ENCODE measurements at places on chromosomes 2 and 18. TPM values are rescaled to one million over a fixed set of nuclear protein-coding genes. Genes with fewer than 3 reads are reported as not detected.

The CFAP65 gene
- not detected for total RNA-seq

The NEB gene
- total RNA-seq, result 0.12 TPM

The EVA1A gene
- total RNA-seq, result not detected

The MAP3K2 gene
- 53.5 TPM for total RNA-seq

The TAF4B gene
- 9.3 TPM for total RNA-seq

The RAB27B gene
- total RNA-seq, result 3.5 TPM

The SERPINB11 gene
- total RNA-seq, result not detected

The MRO gene
- not detected for total RNA-seq

The IL37 gene
- total RNA-seq, result not detected

The MAP3K19 gene
- not detected for total RNA-seq

- DNase-seq, result no peak
These were observed 428.3 kb downstream of the NCKAP5 start for GRCh38 chr2:133139847-133140533.

- DNase-seq, result no peak
These were observed 110.2 kb upstream of the NOSTRIN start for GRCh38 chr2:168692132-168692744.

DNA sequence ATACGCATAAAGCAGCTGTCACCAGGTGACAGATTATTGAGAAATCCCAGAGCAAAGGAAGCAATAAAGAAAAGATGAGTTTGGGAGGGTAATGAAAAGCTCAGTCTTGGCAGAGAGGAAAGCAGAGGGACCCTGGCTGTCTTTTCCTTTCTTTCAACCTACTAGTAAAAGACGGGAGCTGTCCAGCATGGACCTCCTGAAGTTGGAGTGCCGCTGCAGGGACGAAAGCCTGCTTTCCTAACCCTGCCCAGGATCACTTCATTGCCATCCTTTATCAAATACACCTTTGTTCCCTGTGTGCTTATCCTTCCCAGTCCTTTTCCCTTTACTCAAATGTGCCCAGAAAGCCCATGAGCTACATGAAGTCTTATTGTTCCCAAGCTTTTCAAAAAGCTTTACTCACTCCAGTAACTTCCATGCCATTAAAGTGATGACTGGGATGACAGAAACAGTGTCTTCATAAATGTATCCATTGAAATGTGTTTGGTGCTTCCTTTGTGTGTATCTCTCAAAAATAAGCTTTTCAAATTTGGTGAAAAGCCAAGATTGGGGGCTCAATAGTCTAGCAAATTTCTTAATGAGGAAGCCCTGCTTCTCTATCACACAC, 3.7 kb upstream of the SPR start:
- no peak for DNase-seq

- DNase-seq, result no peak
These were observed 106.6 kb upstream of the CYP1B1 start for GRCh38 chr2:38182492-38183003.

- DNase-seq, result no peak
These were observed 977 bp downstream of the SLC8A1 start for GRCh38 chr2:40450796-40451430.

DNA sequence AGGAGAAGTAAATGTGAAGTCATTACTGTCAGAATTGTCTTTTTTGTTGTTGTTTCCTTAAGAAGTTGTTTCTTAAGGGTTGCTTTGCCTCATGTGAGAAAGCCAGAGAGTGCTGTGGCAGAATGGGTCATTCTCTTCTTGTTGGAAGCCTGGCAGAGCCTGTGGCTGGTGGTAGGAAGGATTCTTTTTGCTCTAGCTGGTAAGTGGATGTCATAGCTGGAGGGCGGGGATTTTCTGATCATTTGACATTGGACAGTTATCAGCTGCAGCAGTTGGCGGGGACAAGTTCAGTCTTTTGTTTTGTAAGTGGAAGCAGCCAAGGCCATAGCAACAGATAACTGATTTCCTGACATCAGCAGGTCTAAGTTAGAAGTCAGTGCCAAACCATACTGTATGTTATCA, 5.5 kb upstream of the RMDN2 start:
- DNase-seq, result no peak

DNA sequence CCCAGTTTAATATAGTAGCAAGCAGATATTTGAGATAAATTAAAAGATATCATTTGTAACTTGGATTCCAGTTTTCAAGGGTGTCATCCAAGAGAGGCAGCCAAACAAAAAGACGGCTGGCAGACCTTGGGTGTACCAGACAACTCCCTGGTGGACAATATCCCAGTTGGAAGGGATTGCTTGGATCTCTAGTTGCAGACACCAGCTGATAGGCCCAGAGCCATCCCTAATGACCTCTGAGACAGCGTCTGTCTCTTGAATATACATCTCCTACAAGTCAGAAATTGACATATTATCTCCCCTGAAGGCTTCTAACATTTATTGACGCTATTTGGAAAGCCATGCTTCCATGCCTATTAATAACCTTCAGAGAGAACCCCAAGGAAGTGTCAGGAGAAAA, 67.7 kb downstream of the ACVR1 start:
- no peak for DNase-seq

- DNase-seq, result no peak
These were observed 44.7 kb downstream of the ANTXR1 start for GRCh38 chr2:69057660-69058059.

GRCh38 chr2:109128616-109129355, at the start of gene SH3RF3:
TSS of gene SH3RF3 (plus strand) at chr2:109129205.
- DNase-seq, result no peak

DNA sequence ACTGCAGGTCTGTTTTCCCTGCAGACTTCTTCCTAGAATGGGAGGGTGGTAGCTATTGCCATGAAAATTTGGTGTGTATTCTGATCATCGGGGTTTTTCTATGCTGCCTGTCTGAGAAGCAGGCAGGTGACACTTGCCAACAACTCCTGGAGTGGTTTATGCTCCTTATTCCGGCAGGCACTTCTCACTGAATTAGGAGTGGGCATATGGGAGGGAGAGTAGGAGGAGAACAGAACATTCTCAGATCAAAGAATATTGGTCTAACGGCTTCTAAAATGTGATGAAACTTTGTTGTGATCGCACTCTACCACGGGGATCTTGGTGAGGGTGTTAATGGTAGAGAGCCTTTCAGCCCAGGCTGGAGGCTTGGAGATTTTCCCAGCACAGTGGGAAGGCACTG, 480.8 kb downstream of the PLCL1 start:
- no peak for DNase-seq

DNA sequence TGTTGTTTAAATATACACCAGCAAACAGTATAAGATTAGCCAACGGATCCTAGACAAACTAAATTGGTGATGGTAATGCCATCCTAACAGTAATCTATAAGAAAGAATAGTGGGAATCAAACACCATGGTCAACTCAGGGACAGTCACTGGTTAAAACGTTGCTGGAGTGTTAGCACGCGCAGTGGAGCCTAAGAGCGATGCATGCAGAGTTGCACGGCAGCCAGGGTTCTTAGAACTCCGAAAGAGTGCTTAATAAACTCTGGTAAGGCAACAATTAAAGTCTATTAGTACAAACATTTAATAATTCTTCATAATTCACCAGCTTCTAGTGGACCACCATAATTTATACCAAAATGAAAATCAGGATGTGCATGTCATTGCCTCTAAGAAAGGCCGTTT, 22.2 kb downstream of the LANCL1 start:
- no peak for DNase-seq

DNA sequence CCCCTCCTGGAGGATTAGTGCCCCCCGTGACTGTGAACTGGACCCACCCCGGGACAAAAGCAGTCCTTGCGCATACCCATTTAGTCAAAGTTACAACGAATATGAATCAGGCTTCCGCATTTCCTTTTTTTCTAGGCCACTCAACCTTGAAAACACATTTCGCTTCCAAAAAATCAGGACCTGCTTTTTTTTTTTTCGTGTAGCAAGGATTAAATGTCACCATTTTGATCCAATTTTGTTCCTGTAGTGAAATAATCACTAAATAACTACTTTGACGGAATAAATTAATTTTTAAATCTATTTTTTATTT, 464 bp upstream of the FTCDNL1 start:
- no peak for DNase-seq

GRCh38 chr2:71716697-71717624, 263.6 kb downstream of the DYSF start:
- DNase-seq, result no peak

DNA sequence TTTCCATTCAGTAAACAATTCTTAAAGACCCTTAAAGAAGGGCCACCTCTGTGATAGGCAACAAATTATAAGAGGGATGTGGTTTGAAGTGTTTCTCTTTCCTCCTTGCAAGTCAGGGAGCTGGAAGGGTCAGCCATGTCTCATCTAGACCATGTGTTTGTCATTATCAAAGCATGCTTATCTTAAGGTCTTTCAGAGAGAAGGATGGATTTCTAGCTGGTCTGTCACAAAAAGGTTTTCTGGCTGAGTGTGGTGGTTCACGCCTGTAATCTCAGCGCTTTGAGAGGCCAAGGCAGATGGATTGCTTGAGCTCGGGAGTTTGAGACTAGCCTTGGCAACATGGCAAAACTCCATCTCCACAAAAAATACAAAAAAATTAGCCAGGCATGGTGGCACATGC, 59.2 kb upstream of the PEX13 start:
- DNase-seq, result no peak

DNA sequence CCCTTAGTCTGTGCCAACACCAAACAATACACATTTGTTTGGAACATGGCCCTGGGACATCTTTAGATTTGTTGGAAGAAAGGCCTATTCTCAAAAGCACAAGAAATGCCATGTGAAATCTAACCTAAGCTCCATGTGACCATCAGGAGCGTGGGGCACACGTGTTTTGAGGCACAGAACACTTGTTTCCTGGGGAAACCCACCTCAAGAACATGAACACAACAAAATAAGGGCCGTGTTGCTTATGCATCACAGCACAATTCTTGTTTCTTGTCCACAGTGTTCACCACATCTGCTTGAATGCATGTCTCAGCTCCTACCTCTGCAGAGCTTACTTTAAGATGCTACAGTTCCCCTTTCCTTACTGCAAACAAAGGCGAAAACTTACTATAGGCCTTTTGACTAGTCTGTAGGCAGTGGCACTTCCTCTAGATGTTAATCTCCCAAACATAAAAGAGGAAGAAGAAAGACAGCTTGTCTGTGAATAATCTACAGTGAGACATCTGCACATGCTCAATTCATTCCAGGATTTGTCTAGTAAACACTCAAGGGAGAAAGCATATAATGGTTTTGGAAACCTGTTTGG, 165.0 kb downstream of the ANKRD44 start:
- DNase-seq, result no peak

DNA sequence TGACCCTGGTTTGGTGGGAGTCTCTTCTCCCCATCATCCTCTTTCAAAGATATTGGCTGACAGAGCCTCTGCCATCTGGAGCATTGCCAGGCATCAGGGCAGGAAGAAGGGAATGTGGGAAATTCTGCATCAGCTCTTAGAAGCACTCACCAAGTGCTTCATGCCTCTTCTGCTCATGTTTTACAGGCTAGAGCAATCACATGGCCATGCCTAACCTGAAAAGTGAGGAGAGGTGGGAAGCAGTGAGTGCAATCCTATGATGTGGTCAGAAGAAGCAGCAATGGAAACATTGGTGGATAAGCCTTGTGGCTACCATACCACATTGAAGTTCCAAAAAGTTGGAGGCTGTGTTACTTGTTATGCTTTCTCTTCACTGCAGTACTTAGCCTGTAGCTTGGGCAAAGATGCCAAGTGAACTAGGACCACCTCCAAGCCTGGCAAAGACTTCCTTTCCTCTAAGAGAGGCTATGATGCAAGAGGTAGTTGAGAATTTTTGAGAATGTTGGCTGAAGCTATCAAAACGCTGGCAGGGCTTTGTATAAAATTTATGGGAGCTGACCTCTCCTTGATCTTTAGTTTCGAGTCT, 64.1 kb downstream of the BCL2L11 start:
- no peak for DNase-seq

- no peak for DNase-seq
These were observed 21.1 kb downstream of the AGPS start for GRCh38 chr2:177413703-177414102.

DNA sequence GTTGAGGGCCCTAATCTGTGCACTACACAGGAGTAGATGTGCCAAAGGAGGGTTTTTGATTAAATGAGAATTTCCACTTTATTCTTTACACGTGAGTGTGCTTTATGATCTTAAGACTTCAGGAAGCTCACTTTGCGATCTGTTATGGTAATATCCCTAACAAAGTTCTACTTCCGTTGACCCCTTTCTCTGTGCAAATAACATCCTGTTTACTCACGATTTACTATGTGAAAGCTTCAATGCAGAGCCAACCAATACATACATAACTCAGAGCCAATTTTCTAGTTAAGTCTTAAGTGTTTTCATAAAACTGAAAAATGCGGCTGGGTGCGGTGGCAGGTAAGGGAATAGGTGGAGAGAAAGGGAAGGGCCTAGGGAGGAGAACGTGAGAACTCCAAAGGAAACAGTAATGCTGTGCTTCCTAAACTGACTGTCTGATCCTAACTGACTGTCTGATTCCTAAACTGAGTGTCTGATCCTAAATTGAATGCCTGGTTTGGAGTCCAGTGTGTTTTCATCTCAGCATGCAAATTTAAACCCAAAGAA, 87.6 kb downstream of the PLCL1 start:
- DNase-seq, result no peak

DNA sequence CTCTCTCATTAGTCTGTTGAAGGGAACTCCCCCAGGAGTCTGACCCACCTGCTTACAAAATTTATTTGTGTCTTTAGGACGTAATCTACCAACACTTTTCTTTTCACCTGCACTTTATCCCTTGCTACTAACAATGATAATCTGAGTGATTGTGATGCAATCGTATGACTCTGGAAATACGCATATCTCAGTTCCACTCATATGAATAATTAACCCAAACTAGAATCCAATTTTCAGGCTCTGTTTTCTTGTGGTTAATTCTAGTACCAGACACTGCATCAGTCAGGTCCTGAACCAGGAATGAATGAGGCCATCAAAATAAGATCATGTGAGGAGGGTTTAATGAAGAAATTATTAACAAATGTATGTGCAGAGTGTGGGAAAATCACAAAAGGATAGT, 158.4 kb upstream of the SRD5A2 start:
- DNase-seq, result no peak

- DNase-seq, result no peak
These were observed 45.6 kb downstream of the KCNIP3 start for GRCh38 chr2:95342556-95343320.

- DNase-seq, result no peak
These were observed 885.7 kb upstream of the KLHL29 start for GRCh38 chr2:22499082-22499839.

DNA sequence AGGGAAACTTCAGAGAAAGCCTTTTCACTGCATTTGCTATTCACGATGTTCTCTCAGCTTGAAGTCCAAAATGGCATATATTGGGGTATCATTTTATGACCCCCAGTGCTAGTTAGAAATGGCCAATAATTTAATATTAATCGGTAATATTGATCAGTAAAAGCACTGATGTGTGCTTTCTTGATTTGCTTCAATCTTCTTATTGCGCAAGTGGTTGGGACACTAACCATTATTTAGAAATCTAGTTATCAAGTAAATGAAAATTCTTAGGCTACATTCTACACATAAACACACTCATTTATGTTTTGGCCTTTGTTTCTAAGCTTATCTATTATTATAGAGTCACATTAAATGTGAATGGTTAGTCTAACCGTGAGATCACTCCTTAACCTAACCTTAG, 49.7 kb upstream of the VWC2L start:
- no peak for DNase-seq

GRCh38 chr18:69490072-69490471, 89.4 kb downstream of the DOK6 start:
- no peak for DNase-seq
